Activated CD4-positive, alpha-beta T cell treated with anti-CD3 and anti-CD28 coated beads, Interleukin-2, amount 50 U/mL, for 16 hours (primary cell): ENCODE measurements at places on chromosomes 6 and 20.

DNA sequence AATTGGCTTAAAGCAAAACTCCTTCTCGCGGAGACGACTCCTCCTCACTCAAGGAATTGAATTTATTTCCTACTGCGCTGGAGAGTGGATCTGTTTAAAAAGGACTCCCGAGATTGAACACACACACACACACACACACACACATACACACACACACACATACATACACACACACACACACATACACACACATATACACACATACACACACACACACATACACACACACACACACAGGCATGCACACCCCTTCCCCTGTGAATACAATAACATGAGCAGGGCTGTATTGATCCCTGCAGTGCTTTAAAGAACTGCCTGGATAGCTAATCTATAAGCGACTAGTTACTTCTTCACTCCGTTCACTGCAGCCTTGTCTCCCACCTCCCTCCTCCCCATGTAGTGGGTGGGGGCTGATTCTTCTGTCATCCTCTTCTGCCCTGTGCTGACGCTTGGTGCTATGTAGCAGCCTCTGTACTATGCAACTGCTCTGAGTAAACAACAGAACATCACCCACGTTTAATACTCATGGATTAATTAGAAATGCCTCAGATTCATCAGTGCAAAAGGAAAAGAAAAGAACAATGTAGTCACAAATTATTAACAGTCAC is 549.0 kb downstream of the CDH26 start:
- DNase-seq, result no peak

DNA sequence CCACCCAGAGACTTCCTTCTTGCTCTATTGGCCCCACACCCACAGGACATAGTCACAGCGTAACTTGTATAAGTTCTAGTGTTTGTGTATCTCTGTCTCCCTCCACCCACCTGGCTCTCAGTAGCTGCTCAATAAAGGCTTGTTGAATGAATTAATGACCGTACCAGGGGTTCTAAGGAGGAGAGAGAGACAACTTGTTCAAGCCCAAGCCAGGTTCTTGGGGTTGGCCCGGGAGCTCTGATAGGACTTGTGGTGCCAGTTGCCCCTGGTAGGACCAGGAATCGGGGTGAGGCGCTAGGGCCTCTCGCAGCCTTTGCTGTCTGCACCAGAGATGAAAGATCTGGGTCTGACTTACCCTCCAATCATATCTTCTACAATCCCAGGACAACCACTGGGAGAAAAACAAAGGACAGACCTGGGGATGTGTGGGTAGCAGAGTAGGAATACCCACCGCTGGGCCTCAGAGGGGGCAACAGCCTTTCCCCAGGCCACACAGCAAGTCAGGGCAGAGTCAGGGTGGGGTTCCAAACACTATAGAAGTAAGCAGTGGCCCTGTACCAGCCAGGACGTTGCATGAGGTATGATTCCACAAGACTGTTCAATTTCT is 5.3 kb upstream of the TGM2 start:
- DNase-seq, result no peak

DNA sequence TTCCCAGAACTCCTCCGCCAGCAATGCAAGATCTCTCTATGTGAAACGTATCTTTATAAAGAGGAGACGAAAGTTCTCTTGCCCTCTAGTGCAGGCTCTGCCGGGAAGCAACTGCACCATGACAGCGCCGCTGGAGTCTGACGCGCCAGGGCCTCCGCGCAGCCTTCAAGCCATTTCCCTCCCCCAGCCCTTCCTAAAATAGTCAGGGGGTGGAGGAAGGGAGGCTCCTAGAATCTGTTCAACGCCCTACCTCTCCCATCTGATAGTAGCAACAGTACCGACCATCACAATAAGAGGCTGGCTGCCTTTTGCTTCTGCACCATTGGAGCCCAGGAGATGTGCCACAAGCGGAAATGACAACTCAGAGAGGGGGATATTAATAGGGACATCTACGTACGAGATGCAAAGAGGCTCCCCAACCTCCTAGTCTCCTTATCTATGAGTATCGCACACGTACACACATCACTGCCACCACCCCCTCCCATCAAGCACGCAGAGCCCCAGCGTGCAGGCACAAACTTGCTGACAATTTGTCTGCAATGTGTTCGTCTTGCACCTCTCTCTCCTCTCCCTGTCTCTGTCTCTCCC is 1.0 kb downstream of the SYNE1 start:
- DNase-seq, result no peak

DNA sequence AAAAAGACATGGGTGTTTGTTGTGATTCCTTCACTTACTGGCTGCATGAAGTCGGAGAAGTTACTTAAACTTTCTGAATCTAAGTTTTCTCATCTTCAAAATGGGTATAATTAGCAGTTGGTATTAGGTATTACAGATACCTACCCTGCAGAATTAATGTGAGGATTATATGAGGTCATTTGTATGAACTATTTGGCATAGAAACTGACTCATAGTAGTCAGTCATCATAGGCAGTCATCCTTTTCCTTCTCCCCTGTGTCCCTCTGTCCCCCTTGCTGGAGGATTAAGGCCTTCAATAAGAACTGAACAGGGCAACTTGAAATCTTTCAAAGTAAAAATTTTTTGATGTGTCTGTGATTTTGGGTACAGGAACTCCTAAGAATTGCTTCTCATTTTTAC is 26.3 kb downstream of the RALGAPB start:
- no peak for DNase-seq

DNA sequence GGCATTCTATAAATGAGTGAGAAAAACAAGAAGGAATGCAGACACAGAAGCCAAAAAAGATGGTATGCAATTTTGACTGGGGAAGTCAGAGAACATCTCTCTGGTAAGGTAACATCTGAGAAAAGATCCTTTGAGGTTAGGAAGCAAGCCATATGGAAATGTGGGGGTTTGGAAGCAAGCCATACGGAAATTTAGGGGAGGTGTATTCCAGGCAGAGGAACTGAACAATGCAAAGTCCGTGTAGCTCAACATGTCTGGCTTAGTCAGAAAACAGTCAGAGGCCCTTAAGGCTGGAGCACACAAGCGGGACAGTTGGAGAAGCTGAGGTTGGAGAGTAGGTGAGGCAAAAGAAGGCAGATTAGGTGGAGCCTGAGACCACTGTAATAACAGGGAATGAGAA is 35.3 kb downstream of the RALGAPA2 start:
- DNase-seq, result no peak

DNA sequence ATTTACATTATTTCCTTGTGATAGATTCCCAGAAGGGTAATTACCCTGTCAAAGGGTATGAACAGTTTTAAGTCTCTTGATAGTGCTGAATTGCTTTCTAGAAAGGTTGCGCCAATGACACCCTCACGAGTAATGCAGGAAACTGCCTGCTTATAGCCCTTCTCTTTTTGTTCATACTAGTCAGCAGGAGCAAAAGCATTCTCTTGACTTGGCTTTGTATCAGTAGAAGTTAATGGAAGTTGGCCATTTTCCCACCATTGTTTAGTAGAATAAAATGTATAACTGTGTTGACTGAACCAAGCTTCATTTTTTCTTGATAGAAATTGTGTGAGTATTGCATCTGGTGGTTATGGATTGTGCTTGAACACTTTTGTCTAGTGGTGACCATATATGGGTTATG is 100.1 kb downstream of the FARS2 start:
- DNase-seq, result no peak

- peak; percentile 21 for DNase-seq
Observed at GRCh38 chr20:24164360-24164759, 175.8 kb upstream of the GGTLC1 start.

DNA sequence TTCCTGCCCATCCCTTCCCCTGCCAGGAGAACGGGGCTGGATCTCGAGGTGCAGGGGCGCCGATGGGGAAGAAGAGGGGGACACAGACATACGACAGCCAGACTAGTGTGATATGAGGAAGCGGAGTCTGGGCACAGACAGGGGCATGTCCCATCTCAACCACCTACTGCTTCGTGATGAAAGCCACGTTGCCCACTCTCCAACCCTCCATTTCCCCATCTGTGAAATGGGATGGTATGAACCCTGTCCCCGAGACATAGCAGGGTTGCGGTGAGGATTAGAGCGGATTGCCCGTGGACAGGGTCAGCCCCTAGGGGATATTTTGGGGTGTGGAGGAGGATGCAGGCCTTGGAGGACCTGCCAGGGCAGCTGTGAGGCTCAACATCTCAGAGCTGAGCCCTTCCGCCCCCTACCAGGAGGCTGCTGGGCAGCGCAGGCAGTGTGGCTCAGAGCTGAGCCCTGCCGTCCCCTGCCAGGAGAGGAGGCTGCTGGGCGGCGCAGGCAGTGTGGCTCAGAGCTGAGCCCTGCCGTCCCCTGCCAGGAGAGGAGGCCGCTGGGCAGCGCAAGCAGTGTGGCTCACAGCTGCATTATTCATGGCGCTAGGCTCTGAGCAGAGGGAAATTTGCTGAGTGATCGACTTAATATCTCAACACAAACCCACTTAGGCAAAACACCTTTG is 71.7 kb downstream of the GRM4 start:
- DNase-seq, result no peak

- DNase-seq, result no peak
Observed at GRCh38 chr6:12276930-12277315, 13.2 kb upstream of the EDN1 start.

GRCh38 chr20:62823688-62824475 is 7.0 kb downstream of the COL9A3 start:
- no peak for DNase-seq

GRCh38 chr6:5174244-5174643 is 86.5 kb downstream of the LYRM4 start:
- DNase-seq, result peak; percentile 87

GRCh38 chr6:144931172-144932035 is 646.3 kb downstream of the UTRN start:
- DNase-seq, result peak; percentile 41

DNA sequence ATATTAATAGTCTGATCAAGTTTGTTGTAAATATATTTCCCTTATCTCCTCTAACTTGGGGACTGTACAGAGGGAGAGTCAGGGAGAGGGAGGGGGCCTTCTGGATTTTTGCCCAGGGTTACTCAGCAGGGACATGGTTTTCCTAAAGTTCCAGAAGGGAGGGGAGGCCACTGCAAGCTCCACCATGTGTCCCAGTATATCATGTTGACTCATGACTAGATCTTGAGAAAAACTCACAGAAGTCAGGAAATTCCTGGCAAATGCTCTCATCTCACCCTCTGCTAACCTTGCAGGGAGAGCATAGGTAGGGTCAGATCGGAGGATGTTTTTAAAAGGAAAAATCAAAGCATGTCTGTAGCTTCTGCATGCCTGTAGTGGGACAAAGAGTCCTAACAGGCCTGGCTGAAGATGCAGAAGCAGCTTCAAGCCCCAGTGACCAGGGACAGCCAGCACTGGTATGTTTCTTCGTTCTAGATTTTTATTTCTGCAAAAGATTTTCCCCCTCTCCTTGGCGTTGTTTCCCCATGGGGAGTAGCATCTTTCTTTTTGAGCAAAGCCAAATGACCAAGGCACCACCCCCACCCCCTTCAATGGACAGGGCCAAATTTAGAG is 272.9 kb upstream of the SUPT3H start:
- DNase-seq, result no peak

DNA sequence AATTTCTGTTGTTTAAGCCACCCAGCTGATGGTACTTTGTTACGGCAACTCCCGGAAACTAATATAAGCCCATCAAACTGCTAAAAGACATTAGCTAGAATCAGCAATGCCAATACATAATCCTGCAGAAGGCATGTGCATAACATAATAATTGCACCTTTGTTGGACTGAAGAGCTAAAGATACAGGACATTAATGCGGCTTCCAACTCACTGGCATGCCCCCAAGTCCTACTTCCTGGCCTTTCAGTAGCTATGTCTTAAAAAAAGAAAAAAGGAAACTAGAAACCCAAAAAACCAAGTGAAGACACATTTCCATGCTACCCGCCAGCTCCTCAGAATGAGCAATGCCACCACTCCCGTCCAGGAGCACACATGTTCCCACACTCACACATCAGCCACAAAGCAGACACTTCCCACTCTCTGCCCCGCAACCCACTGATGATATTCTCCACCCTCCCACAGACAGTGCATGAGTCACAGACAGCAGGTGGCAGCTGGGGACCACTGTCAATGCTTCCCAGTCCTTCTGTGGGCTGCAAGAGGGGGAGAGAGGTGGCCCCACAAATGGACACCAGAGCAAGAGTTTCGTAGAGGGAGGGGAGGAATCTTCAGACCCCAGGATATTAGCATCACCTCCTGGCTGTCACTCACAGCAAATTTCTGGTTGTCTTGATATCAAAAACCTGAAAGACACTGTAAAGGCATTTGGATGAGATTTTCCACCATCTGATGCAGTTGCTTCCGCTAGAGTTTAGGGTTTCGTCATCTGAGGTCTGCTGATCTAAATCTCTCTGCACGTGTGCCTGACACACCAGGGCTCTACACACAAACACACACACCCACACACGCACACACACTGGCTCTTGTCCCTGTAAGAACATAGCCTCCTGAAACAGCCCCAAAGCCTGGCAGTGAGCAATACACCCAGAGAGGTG is 32.8 kb downstream of the GFOD1 start:
- peak; percentile 76 for DNase-seq

GRCh38 chr6:81226957-81227356 is 525.5 kb downstream of the TENT5A start:
- no peak for DNase-seq

- DNase-seq, result no peak
Observed at GRCh38 chr6:109671733-109672132, 19.3 kb downstream of the AK9 start.

DNA sequence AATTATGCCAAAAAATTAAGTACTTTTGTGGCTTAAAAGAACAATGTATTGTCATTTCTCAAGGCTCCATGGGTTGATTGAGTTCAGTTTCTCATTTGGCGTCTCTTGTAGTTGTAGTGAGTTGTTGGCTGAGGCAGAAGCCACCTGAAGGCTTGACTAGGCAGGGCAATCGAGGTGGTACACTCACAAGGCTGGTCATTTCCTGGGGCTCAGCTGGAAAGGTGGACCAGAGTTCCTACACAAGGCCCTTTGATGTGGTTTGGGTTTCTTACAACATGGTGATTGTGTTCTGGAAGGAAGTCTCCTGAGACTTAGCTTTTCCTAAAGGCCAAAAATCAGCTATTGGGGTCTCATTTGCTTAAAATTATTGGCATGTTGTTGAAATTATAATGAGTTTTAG is 22.6 kb downstream of the MAS1 start:
- peak; percentile 23 for DNase-seq

DNA sequence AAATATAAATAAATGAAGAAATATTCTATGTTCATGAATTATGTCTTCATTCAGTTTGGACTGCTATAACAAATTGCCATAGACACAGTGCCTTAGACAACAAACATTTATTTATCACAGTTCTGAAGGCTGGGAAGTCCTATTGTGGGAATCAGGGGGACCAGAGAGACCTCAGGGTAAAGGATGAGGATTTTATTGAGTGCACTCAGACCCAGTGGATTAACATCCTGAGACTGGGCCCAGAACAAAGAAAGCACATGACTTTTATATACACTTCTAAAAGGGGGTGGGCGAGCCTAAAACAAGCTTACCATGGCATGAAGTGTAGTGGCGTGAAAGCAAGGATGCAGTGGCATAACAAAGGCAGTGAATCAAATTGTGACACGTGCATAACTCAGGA is 26.9 kb upstream of the CBLN4 start:
- no peak for DNase-seq

GRCh38 chr6:108667993-108668392 is 107.3 kb downstream of the FOXO3 start:
- no peak for DNase-seq

GRCh38 chr6:107763946-107764345 is 60.2 kb downstream of the SCML4 start:
- no peak for DNase-seq
